OCI-M1 (cell line): ENCODE measurements at places on chromosomes 2 and 18.
A peak's percentile ranks its signal among the peaks of the same experiment; 100 is the strongest.

DNA sequence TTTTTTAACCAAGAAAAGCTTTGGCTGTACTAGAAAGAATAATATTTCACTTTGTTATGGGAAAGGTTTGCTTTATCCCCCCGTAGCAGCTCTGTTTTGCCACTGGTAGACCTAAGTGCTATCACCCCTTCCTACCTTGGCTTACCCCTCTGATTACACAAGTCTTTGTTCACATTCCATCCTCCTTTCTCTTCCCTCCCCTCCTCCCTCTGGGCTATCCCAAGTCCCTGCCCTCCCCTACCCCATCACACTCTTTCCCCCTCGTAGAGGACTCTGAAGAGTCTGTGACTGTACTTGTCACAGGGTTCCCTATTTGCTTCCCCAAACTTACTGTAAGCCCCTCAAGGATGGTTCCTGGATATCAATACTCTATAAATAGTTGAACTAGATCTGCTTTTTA, 152.9 kb upstream of the NOSTRIN start:
- DNase-seq, result no peak

DNA sequence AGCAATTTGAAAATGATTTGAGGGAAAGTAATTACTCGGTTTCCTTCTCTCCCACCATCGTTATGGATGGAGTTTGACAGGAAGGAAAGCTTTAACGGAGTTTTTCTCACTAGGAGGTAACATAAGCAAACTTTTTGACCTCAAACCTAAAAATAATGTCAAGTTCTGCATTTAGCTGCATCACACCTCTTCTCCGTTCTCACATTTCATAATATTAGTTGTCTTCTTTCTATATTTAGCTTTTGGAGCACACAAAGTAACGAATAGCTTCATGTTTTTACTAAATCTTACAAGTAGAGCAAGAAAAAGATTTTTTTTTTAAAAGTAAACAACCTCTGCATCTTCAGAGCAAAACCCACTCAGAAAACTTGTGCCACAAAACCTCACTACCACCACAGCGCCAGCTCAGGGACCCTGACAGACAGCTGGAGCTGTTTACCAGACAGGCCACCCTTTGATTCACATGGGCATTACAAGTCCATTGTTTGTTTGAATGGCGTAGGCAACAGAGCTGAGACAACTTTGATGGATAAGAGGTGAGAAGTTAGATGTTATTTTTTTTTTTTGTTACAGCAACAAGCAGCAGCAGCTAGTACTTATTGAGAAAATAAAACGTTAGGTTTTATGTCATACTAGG, 21.9 kb upstream of the ICOS start:
- DNase-seq, result no peak

GRCh38 chr2:179377296-179377695, 112.7 kb upstream of the SESTD1 start:
- no peak for DNase-seq

- no peak for DNase-seq
These were observed 126.8 kb downstream of the MARCHF4 start for GRCh38 chr2:216245391-216245975.

DNA sequence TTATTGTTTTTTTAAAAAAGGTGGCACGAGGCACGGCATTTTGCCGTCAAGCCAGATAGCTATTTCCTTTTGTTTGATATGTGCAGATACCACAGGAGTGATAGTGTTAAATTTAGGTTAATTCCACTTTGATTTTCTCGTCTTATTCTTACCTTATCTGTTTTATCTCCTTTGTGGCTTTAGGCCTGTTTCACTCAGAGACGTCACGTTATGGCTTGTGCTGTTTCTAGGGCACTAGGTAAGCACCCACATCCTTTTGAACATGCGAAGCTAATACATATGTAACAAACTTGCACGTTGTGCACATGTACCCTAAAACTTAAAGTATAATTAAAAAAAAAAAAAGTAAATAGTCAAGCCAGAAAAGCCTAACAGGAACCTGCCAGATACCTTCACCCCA, 57.8 kb downstream of the C18orf63 start:
- DNase-seq, result no peak

DNA sequence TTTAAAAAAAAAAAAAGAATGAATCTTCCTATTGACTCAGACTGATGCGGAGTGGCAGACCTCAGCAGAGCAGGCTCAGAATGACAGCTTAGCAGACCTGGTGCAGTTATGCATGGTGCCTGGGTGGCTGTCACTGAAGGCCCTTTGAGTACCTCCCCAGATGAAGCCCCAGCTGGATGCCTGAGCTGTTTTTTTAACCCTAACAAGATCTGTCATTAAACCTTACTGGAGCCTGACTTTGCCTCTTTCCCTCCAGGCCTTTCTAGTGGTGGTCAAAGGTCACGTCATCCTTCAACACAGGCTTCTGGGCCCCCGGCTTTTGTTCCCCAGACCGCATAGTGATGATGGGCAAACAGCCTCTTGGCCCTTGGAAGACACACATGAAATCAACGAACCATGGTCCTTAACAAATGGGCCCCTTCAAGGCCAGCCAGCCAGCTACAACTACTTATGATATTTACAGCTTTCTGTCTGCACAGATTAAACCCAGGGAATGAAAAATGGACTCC, 138.3 kb upstream of the CYP1B1 start:
- DNase-seq, result no peak

DNA sequence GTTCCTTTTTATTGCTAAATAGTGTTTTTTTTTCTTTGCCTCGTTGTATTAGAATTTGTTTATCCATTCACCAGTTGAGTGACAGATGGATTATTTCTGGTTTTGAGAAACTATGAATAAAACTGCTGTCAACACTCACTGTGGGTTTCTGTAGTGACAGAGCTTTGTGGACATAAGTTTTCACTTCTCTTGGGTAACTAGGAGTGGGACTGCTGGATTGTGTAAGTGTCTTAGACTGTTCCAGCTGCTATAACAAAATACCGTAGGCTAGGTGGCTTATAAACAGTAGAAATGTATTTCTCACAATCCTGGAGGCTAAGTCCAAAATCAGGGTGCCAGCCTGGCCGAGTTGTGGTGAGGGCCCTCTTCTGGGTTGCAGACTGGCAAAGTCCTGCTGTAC, 71.9 kb downstream of the TNFRSF11A start:
- no peak for DNase-seq

DNA sequence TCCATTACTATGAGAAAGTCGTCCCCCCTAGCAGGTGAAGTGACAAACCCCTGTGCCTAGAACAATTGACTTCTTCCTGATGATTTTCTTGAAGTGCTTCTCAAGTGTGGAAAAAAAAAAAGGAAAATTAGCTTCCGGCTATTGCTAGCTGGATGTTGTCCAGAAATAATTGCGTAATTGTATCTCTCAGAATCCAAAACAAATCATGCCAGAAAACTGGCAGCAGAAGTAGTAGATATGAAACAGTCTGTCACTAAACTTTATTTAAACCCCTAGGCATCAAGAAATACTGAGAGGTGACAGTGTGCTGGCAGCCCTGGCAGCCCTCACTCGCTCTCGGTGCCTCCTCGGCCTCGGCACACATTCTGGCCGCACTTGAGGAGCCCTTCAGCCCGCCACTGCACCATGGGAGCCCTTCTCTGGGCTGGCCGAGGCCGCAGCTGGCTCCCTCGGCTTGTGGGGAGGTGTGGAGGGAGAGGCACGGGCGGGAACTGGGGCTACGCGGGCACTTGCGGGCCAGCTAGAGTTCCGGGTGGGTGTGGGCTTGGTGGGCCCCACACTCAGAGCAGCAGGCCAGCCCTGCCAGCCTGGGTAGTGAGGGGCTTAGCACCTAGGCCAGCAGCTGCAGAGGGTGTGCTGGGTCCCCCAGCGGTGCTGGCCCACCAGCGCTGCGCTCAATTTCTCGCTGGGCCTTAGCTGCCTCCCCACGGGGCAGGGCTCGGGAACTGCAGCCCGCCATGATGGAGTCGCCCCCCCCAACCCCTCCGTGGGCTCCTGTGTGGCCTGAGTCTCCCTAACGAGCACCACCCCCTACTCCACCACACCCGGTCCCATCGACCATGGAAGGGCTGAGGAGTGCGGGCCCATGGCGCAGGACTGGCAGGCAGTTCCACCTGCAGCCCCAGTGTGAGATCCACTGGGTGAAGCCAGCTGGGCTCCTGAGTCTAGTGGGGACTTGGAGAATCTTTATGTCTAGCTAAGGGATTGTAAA, 80.5 kb upstream of the ABCA12 start:
- DNase-seq, result no peak

DNA sequence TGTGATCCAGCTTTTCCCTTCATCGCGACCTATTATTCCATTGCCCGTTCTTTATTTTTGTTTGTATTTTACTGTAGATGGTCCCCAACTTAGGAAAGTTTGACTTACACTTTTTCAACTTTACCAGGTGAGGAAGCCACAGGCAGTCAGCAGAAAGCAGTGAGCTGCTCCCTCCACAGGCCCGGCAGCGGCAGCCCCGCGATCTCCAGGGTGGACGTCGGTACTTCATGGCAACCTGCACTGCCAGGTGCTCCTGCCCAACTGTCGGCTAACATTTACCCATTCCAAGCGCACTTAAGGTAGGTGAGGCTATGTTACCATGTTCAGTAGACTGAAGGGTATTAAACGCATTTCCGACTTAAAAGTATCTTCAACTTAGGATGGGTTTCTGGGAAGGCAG, 12.8 kb downstream of the ZNF516 start:
- DNase-seq, result no peak

GRCh38 chr2:206275312-206276055, 1.0 kb downstream of the ZDBF2 start:
- no peak for DNase-seq

DNA sequence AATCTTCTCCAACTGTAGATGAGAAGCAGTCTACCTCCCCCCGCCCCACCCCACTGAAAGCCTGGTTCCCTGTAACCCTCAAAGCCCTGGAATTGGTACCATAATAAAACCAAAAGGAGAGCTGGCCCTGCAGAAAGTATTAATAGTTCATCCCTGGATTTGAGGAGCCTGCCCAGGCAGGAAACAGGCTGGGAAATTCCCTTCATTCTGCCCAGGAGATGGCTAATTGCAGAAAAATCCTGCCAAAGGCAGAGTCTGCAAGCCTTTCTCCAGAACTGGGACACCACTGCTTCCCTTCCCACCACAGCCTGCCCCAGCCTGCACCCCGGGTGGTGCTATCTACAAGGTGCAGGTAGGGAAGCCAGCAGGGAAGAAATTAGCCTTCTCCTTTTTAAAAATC, 16.3 kb downstream of the GKN2 start:
- no peak for DNase-seq

GRCh38 chr2:176132205-176133171, 3.0 kb downstream of the HOXD8 start:
- DNase-seq, result peak; percentile 68

DNA sequence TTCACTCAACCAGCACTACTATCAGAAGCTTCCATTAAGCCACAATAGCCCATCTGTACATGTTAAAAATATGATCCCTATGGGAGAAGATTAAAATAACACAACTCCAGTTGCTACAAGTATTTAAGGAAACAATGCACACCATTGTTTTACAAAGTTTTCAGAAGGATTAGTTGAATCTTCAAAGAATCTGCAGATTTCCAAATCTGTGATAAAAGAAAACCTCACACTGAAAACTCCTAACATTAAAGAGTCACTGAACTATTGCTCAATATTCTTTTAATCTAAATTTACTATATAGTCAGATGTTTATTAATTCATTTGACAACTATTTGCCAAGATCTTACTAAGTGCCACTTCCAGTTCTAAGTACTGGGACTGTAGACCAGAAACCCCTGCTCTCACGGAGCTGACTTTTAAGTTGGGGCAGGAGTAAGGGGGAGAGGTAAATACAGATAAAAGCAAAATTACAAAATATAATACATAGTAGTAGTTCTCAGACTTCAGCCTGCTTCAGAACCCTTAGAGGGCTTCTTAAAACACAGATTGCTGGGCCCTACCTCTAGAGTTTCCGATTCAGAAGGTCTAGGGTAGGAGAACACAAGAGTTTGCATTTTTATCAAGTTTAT, 94.4 kb downstream of the STK39 start:
- no peak for DNase-seq

GRCh38 chr18:59249199-59249774, 24.0 kb downstream of the RAX start:
- DNase-seq, result peak; percentile 79

DNA sequence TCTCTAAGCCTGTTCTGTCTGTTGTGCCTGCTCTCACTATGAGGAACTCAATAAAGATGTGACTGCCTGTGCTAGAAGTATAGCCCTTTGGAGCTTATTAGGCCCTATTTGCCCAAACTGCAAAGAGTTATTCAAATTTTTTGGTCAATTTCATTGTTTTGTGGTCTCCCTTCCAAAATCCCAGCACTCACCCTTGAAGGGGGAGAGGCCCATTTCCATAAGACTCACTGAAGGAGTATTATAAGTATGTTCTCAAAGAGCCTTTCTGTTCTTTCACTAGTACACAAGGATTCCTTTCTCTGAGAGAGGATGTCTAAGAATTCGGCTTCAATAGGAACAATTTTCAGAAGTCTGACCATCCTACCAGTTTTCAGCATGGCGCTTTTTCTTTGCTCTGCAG, 641.9 kb upstream of the REG3G start:
- DNase-seq, result no peak

DNA sequence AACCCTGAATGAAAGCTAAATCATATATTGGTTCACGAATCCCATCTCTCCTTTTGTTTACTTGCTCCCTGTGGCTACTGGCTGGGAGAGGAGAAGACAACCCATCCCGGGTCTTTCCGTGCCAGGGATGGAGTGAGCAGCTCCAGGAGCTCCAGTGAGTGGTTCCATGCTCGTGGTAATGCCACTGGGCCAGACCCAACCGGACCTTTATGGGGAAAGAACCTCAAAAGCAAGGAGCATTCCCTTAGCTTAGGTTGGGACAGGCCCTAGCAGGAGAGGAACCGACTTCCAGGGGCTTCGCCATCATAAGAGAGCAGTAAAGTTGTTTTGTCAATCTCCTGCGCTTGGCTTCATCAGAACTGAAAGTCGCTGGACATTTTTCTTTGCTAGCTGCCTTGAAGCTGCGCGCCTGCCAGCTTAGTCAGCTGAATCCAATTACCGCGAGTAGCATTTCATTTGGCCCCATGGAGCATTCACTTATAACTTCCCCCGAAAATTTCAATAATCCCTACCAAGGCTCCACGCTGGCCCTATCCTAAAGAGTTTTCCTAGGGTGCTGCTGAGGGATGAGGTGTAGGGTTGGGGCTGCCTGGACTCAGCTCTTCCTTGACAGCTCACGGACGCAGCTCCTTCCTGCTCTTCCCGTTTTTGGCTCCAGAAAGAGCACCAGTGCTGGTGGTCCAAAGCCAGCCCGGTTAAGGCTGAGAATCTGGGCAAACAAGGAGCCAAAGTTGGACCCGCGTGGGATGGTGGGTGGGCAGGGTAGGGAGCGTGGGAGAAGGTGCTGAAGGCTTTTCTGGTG, 4.9 kb downstream of the HOXD3 start:
- no peak for DNase-seq

DNA sequence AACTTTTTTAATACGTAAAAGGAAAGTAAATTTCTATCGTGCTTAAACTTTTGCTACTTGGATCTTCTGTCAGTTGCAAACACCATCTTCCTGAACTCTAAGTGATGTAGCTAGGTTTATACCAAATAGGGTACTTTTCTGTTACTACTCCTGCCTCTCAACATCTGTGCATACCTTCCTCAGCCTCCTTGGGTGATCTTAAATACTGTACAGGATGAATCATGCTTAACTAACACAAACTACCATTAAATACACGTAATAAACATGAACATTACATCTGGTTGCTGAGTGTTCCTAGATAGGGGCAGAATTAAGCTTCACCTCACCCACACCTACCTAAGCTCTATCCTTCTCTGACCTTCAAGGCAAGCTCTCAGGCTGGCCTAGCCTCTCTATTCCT, 398.0 kb downstream of the TXNL1 start:
- no peak for DNase-seq
